ENCODE measurements at places on chromosomes 6 and 20. TPM values are rescaled to one million over a fixed set of nuclear protein-coding genes. Genes with fewer than 3 reads are reported as not detected.

Gene MYLIP
- 44.4 TPM for total RNA-seq

Gene SPATS1
- total RNA-seq: not detected

Gene PSORS1C1
- total RNA-seq: not detected

Gene MEI4
- 1.1 TPM for total RNA-seq

Gene AGER
- total RNA-seq: 11.1 TPM

Gene MRPL14
- 45.5 TPM for total RNA-seq

Gene IL17A
- total RNA-seq: not detected
